ENCODE measurements at places on chromosomes 5 and 9. TPM values are rescaled to one million over a fixed set of nuclear protein-coding genes. Genes with fewer than 3 reads are reported as not detected.
A peak's percentile ranks its signal among the peaks of the same experiment; 100 is the strongest.

- peak overlapping the region; percentile 80 for H3K4me3 ChIP-seq
- no peaks in the 10 kb centered on the region for H3K27me3 ChIP-seq
- H3K27ac ChIP-seq = peak overlapping the region; percentile 100
- DNase-seq = peak; percentile 97
These were observed 7.8 kb upstream of the MGAT1 start for GRCh38 chr5:180810210-180810958.

DNA sequence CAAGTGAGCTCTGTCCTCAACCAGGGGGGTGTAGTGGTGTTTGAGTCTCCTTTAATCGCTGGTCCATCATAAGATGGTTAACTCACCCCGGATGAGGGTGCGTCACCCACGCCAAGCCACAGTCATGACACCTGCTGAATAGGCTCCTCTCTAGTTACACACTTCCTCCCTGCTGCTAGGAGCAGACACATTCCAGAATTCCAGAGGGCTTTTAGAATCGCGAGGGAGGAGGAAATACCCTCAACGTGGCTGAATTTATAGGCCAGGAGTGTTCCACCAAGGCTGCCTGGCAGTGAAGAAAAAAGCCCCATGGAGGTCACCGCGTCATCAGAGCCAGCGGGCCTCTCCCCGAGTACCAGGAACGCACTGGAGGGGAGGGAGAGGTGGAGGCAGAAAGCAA is 5.1 kb downstream of the GLRX start:
- peak overlapping the region; percentile 67 for H3K4me3 ChIP-seq
- H3K36me3 ChIP-seq = peaks cover 35% of the 10 kb centered on the region
- peaks cover 34% of the 10 kb centered on the region for H3K4me1 ChIP-seq
- DNase-seq = no peak

DNA sequence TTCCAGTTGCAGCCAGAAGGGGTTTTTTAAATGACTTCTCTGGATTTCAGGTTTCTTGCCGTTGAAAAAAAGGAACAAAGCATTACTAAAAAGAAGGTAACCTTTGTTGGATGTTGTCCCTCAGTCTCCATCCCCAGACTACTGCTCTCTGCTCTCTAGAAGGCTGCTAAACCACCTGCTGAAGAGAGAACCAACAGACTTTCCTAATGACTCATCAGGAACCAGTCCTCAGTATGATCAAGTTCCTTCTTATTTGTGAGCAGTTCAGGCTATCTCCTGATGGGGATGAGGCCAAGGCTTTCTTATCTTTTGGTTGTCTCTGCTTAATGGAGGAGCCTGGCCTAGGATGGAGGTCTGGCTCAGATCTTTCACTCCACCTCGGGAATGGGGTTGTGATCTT is 4.1 kb downstream of the KIF4B start:
- H3K36me3 ChIP-seq = no peaks in the 10 kb centered on the region
- no peak overlapping the region for H3K27ac ChIP-seq
- DNase-seq = no peak
- H3K4me1 ChIP-seq = no peaks in the 10 kb centered on the region
- H3K27me3 ChIP-seq = no peaks in the 10 kb centered on the region

DNA sequence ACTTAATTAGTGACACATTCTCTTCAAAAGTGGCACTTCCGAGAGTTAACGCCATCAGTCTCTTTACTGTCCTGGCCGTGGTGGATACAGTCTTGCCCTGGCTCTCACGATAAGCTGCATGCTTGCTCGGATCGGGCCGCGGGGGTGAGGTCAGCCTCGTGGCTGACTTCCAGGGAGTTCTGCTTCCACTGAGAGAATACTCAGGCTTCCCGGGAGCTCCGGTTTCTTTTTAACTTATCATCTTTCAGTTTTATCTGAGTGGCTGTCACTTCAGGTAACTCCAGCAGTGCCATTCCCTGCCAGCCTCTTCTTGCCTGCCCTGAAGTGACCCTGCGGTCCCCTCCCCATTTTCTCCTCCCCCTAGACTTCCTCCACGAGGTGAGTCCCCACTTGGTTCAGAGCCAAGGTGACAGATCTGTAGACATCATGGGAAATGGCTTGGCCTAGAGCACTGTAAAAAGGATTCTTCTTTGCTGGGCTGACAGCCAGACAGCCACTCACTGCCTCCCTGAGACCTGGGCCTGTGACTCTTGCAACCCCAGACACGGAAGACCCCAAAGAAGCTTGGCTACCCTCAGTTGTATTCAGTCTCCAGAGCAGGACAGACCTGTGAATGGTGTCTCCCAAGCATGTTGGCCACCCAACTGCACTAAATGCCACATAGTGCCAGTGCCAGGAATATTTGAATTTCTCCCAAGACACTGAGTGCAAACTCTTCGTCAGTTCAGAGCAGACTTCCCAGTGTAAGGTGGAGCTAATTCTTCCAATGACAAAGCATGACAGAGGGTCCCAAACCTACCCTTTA is 95.1 kb downstream of the DAPK1 start:
- H3K36me3 ChIP-seq = no peaks in the 10 kb centered on the region
- H3K4me1 ChIP-seq = peaks cover 6% of the 10 kb centered on the region
- peak; percentile 83 for DNase-seq
- H3K27ac ChIP-seq = peak overlapping the region; percentile 46
- no peaks in the 10 kb centered on the region for H3K27me3 ChIP-seq
- H3K4me3 ChIP-seq = peak overlapping the region; percentile 22

GRCh38 chr9:37732952-37733351 is 20.7 kb upstream of the TRMT10B start:
- no peaks in the 10 kb centered on the region for H3K27me3 ChIP-seq
- no peak overlapping the region for H3K27ac ChIP-seq
- no peaks in the 10 kb centered on the region for H3K36me3 ChIP-seq
- H3K4me3 ChIP-seq = no peak overlapping the region

- H3K27me3 ChIP-seq = no peaks in the 10 kb centered on the region
- DNase-seq = no peak
- peak overlapping the region; percentile 93 for H3K27ac ChIP-seq
These were observed 1.3 kb downstream of the SPTAN1 start for GRCh38 chr9:128553728-128554127.

DNA sequence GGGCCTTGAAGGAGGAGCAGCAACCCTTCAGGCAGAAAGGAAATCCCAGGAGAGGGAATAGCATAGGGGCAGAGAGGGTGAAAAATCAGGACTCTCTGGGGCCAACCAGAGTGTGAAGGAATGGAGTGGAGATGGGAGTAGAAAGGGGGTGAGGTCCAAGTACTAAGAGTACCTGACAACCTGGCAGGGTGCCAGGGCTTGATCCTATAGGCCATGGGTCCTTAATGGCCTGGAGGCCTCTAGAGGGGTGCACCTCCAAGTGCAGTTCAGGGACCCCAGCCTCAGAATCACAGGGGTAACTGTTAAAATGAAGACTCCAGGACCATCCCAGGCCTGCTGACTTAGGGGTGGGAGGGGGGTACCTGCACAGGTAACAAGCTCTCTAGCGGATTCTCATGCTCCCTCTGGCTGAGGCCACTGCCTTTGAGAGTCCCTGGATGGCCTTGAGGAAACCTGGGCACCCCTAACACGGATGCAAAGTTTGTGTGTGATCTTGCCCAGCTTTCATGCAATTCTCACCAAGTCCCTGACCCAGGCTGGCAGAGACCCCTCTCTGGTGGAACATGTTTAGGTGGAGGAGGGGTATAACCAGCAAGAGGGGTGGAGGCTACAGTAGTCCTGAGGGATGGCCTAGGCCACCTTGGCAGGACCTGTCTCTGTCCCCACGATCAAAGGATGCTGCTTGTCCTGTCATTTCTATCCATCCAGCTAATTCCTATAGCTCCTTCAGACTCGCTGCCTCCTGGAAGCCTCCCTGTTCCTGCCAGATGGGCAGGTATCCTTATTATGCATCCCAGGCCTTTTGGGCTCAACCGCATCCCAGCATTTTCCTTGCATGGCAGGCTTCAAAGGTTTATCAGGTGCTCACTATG is 17.6 kb upstream of the CSF1R start:
- no peaks in the 10 kb centered on the region for H3K27me3 ChIP-seq
- DNase-seq = no peak
- H3K4me3 ChIP-seq = no peak overlapping the region
- H3K27ac ChIP-seq = no peak overlapping the region

The SPATA31A3 gene
- total RNA-seq = not detected

The BARX1 gene
- not detected for total RNA-seq

The SLCO6A1 gene
- total RNA-seq = not detected

The FOXD4L4 gene
- 0.31 TPM for total RNA-seq

DNA sequence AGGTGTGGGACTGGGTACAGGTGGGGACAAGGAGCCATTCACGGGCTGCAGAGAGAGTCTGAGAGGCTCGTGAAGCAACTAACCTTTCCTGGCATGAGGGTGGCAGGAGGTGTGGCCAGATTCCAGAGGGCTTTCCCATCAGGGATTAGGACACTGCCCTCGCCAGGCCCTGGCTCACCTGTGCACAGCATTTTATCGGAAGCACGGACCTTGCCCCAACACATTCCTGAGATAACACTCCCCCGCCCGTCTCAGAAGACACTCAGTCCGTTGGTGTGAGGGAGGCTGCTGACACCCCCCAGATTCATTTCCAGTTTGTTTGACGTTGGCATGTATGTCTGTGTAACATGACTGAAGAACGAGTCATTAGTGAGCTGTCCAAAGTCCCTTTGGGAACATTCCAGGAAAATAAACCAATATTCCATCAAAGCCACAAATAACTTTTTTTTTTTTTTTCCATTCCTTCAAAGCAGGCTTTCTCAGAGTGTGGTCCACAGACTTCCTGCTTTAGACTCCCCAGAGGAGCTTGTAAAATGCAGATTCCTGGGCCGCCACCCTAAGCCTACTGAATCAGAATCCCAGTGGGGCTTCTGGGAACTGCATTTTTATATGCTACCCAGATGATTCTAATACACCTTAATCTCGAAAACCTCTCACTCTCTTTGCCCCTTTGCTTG is 23.4 kb downstream of the WWC1 start:
- no peaks in the 10 kb centered on the region for H3K27me3 ChIP-seq
- H3K36me3 ChIP-seq = no peaks in the 10 kb centered on the region
- H3K4me3 ChIP-seq = no peak overlapping the region

The SLC6A3 gene
- total RNA-seq = 0.54 TPM

GRCh38 chr5:54285686-54286085 is 24.7 kb downstream of the ARL15 start:
- no peaks in the 10 kb centered on the region for H3K27me3 ChIP-seq
- H3K4me3 ChIP-seq = peak overlapping the region; percentile 42
- DNase-seq = no peak
- H3K4me1 ChIP-seq = no peaks in the 10 kb centered on the region
- no peak overlapping the region for H3K27ac ChIP-seq
- no peaks in the 10 kb centered on the region for H3K36me3 ChIP-seq

The OR1Q1 gene
- not detected for total RNA-seq

GRCh38 chr5:57695706-57696388 is 213.2 kb upstream of the ACTBL2 start:
- no peaks in the 10 kb centered on the region for H3K4me1 ChIP-seq
- no peaks in the 10 kb centered on the region for H3K27me3 ChIP-seq
- no peak for DNase-seq

DNA sequence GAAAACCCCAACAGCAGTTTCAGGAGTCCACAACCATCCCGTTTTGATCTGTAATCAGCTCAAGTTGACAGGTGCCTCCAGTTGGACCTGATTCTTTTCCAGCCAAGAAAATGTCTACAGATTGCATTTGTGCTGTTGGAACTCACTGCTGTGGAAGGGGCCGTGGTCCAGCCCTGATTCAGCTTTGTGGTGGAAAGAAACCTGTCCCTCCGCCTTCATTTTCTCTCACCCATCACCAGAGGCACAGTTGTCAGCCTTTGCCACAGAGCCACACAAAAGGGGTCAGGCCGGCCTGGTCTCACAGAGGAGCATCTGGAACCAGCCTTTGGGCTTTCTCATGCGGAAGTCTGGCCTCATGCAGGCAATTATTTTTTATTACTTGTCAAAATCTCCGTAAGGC is 483.6 kb downstream of the GADD45G start:
- no peaks in the 10 kb centered on the region for H3K27me3 ChIP-seq
- DNase-seq = no peak
- H3K4me1 ChIP-seq = no peaks in the 10 kb centered on the region
- no peak overlapping the region for H3K4me3 ChIP-seq
- no peak overlapping the region for H3K27ac ChIP-seq

The PTGR1 gene
- total RNA-seq = 75.1 TPM

GRCh38 chr5:149264439-149265067 is 7.1 kb upstream of the AFAP1L1 start:
- no peaks in the 10 kb centered on the region for H3K36me3 ChIP-seq
- H3K27ac ChIP-seq = no peak overlapping the region
- H3K4me1 ChIP-seq = no peaks in the 10 kb centered on the region
- H3K4me3 ChIP-seq = no peak overlapping the region
- peak; percentile 49 for DNase-seq

DNA sequence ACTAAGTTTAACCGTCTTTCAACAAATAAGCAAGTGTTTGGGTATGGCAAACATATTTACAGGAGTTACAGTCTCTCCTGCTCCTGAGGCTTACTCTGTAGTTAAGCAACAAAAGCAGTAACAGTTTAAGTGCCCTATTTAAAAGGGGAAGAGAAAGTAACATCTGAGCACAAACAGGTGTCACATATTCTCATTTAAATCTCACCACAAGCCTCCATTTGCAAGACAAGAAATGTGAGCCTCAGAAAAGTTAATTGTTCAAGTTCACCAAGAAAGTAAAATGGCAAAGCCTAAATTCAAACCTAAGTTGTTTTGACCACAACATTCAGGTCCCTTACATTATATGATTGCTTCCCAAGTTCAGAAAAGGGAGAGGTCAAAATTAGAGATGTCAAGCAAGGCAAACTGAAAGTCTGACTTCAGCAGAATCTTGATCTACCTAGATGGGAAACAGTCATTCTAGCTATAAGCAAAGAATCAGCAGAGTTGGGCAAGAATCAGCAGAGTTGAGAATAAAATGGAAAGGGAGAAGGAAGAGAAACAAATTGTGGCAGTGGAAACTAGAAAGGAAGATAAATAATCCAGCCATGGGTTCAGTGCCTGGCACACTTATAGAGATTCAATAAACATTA is 93.4 kb downstream of the STRBP start:
- H3K4me3 ChIP-seq = no peak overlapping the region
- DNase-seq = no peak
- no peaks in the 10 kb centered on the region for H3K27me3 ChIP-seq
- no peak overlapping the region for H3K27ac ChIP-seq
- peaks cover 2% of the 10 kb centered on the region for H3K4me1 ChIP-seq

The CNTNAP3 gene
- 7.1 TPM for total RNA-seq

DNA sequence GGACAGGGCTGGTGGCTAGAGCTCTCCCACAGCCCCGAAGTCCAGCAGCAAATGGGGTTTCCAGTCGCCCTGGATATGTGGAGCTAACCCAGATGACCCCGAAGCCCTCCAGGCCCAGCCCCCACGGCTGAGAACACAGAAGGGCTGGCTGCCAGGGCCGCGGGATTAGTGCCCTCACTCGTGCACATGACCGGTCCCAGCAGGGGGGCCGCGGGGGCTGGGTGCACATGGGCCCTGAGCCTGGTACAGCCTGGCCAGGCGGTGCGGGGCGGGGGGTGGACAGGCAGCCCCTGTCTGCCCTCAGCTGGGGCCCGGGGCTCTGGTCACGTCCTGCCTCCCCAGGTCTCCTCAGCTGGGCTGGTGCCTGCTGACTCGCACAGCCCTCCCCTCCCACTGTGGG is 5.9 kb downstream of the SSNA1 start:
- peak overlapping the region; percentile 57 for H3K27ac ChIP-seq
- no peaks in the 10 kb centered on the region for H3K4me1 ChIP-seq
- no peak overlapping the region for H3K4me3 ChIP-seq
- no peak for DNase-seq
- H3K36me3 ChIP-seq = peaks cover 4% of the 10 kb centered on the region

The ARAP3 gene
- total RNA-seq = 19.8 TPM

- no peak overlapping the region for H3K27ac ChIP-seq
- H3K36me3 ChIP-seq = no peaks in the 10 kb centered on the region
These were observed 4.5 kb downstream of the ABCA2 start for GRCh38 chr9:137023583-137023991.

The ANXA6 gene
- 107 TPM for total RNA-seq

The PFN3 gene
- not detected for total RNA-seq
